ENCODE measurements at places on chromosomes 7 and 10. TPM values are rescaled to one million over a fixed set of nuclear protein-coding genes. Genes with fewer than 3 reads are reported as not detected.

ZNF722 gene
- total RNA-seq: not detected

METTL2B gene
- total RNA-seq: 29.0 TPM

ZEB1 gene
- total RNA-seq: 0.19 TPM

PON2 gene
- 72.4 TPM for total RNA-seq

SMKR1 gene
- not detected for total RNA-seq

CTAGE4 gene
- total RNA-seq: 1.4 TPM

CHCHD3 gene
- 46.7 TPM for total RNA-seq

GAD2 gene
- total RNA-seq: not detected

GIMAP6 gene
- not detected for total RNA-seq

ZC3HAV1L gene
- total RNA-seq: 13.1 TPM

DNAJC9 gene
- 36.5 TPM for total RNA-seq

JAKMIP3 gene
- total RNA-seq: not detected

ZP3 gene
- total RNA-seq: 2.5 TPM

PLXDC2 gene
- total RNA-seq: 1.6 TPM

HOXA6 gene
- not detected for total RNA-seq

ANKRD22 gene
- 11.2 TPM for total RNA-seq

HSPB1 gene
- 1,931 TPM for total RNA-seq

CPXM2 gene
- total RNA-seq: not detected

MRC1 gene
- total RNA-seq: not detected

ANKRD1 gene
- total RNA-seq: 3.3 TPM

HEPACAM2 gene
- total RNA-seq: not detected

Measured in airway epithelial cell (primary cell).